Bladder microvascular endothelial cell (primary cell): ENCODE measurements at places on chromosomes 1 and 21. TPM values are rescaled to one million over a fixed set of nuclear protein-coding genes. Genes with fewer than 3 reads are reported as not detected.

The F13B gene
- not detected in 2 replicates for total RNA-seq

The CCDC185 gene
- not detected in 2 replicates for total RNA-seq

The NPHS2 gene
- not detected in 2 replicates for total RNA-seq

The PGLYRP4 gene
- not detected in 2 replicates for total RNA-seq

The OR2L3 gene
- not detected in 2 replicates for total RNA-seq

The KLHDC9 gene
- total RNA-seq: 1.5 and 1.6 TPM in 2 replicates

The ARHGEF10L gene
- total RNA-seq: 0.32 and 1.2 TPM in 2 replicates

The ADAMTSL4 gene
- under 0.01 and 0.44 TPM in 2 replicates for total RNA-seq

The KISS1 gene
- 0.38 and 2.1 TPM in 2 replicates for total RNA-seq

The A3GALT2 gene
- total RNA-seq: not detected in 2 replicates

The SMG7 gene
- total RNA-seq: 13.4 and 37.1 TPM in 2 replicates

The AMY2B gene
- 0.65 and 2.6 TPM in 2 replicates for total RNA-seq

The CLIC6 gene
- not detected in 2 replicates for total RNA-seq

The DNAJC8 gene
- total RNA-seq: 48.7 and 53.7 TPM in 2 replicates

The FCRL6 gene
- not detected in 2 replicates for total RNA-seq

The FAM151A gene
- not detected in 2 replicates for total RNA-seq

The RHCE gene
- 0.65 and 2.0 TPM in 2 replicates for total RNA-seq

The CA6 gene
- total RNA-seq: not detected in 2 replicates

The S100A7A gene
- not detected in 2 replicates for total RNA-seq

The ZFP69B gene
- total RNA-seq: 1.6 and 1.9 TPM in 2 replicates

The KRTAP12-1 gene
- total RNA-seq: not detected in 2 replicates

The PITHD1 gene
- 26.7 and 41.0 TPM in 2 replicates for total RNA-seq

The DPT gene
- total RNA-seq: not detected in 2 replicates
